ENCODE measurements at places on chromosomes 5 and 9.
A peak's percentile ranks its signal among the peaks of the same experiment; 100 is the strongest.

DNA sequence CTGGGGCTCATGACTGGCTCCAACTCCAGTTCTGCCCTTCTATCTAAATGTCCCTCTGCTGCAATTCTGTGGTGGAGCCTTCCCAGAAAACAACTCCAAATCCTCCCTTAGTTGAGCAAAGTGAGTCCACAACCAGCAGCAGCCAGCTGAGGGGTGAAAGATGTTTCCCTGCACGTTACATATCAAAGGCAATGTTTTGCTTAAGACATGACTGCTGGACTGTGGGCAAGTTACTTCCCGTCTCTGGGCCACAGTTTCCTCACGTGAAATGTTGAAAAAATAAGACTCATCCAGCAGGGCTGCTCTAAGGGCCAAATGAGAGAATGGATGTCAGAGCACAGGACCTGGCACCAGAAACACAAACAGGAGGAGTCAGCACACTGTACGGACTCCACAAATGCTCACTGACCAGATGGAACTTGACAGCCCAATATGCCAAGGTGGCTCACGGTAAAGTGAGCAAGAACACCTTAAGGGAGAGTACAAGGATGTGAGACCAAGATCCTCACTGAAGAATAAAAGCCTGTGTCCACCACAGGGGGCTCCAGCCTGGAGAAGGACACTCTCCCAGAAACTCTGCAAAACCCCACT lies 138.4 kb upstream of the ABCA1 start:
- no peak for DNase-seq

DNA sequence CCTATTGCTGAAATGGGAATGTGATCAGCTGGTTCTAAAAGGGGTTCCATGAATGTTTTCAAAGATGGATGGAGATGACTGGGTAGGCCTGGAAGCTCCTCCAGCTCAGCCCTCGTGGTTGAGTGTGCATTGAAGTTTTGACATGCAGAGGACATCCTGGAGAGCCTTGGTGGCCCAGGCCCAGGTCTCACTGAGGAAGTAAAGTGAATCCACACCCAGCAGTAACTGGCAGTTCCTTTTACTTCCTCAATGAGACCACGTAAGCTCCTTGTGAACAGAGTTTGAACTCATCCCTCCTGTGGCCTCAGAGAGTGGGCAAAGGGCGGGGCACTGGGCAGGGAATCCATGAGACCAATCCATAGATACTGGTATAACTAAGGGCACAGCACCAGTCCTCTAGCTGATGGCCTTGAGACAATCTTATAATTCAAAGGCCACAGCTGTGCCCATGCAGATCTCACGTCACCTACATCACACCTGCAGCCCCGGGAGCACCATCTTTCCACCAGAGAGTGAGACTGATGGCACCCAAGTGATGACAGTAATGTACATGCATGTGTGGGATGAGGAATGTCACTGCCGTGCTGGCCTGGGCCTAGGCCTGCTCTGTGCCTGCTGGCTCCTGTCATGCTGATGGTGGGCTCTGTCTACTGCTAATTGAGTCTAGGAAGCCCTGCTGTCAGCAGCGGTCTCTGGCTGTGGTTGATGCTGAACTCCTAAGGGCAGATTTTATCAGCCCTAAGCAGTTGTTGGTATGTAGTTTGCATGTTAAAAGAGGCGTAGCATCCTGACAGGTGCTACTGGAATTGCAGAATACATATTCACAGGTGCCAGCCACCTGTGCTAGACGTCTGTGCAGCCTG lies 257.8 kb downstream of the FSTL4 start:
- no peak for DNase-seq

GRCh38 chr9:12813960-12814876 lies 39.4 kb downstream of the LURAP1L start:
- peak; percentile 100 for DNase-seq

- no peak for DNase-seq
These were observed 158.6 kb upstream of the GLRA1 start for GRCh38 chr5:152083231-152083630.

GRCh38 chr9:113622600-113623400 lies 159.3 kb downstream of the RGS3 start:
- DNase-seq: peak; percentile 65

GRCh38 chr9:107158321-107158720 lies 124.8 kb upstream of the RAD23B start:
- no peak for DNase-seq

DNA sequence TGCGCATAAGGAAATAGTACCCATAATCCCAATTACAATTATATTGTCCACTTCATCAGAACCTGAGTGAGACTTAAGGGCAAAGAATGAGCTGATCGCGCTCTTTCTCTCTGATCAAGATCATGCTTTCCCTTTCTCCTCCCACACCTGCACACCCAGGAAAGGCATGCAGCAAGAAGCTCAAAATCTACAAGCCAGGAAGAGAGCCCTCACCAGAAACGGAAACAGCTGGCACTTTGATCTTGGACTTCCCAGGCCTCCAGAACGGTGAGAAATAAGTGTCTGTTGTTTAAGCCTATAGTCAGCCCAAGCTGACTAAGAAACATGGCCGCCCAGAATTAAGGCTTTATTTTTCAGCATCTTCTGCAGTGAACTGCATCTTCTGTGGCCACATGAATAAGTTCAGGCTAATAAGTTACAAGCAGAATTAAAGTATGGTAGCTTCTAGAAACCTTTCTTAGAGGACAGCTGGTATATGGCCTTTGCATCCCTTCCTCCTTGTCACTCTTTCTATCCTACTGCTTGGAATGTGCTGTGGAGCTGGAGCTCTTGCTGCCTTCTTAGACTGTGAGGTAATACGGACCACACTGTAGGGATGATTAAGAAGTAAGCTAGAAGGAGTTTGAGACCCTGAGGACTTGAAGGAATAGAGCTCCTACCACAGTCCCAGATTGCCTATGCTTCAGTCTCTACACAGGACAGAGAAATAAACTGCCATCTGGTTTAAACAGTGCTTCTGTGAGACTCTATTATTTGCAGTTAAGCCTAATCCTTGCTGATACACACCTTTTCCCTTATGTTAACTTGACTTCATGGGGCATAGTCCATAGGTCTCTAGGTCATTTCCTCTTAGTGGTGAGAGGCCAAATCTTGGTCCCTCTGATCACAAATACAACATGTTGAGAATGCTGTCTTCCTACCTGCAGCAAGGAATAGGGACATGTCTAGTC lies 17.2 kb downstream of the OR2S2 start:
- no peak for DNase-seq

DNA sequence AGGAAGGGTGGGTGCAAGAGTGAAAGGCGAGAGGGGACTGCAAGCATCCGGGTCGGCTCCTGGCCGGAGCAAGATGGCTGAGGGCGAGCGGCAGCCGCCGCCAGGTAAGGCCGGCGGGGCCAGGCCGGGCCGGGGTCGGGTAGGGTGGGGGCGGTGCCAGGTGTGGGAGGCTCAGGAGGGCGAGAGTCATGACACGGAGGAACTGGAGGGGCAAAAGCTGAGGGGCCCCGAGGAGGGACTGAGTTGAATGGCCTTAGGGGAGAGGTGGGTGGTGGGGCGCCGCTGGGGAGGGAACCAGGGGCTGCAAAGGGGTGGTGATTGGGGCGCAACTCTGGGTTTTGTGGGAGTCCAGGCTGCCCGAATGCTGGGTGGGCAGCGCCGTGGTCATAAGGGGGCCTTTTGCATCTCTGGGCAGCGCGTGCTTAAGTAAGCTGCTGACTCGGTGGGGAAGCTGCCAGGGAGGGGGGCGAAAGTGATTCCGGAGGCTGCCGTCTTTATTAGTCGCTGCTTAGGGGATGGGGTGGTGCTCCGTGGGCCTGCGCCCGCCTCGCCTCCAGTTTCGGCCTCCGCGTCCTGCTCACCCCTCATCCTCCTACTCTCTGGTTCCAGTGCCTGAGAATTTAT lies 425 bp downstream of the PTPA start:
- DNase-seq: peak; percentile 6

- DNase-seq: no peak
These were observed 423.8 kb downstream of the SPOCK1 start for GRCh38 chr5:137075163-137075970.

DNA sequence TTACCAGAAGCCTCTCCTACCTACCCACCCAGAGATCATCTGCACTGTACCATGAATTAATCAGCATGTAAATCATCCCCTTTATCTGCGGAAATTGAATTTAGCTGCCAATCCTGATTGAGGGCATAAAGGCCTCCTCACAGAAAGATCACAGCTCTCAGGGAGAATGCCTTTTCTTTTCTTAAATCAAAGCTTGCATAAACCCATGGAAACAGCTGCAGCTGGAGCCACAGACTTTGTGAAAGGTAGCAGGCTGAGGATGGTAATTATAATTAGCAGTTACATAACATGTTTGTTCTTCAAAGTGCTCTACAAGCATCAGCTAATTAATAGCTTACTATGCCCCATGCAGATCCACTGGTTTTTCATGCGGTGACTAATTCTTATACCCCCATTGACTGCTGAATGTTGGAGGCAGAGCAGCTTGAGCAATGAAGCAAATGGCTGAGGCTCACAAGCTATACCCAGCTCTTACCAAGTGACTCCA lies 54.6 kb downstream of the SUSD1 start:
- DNase-seq: no peak

- no peak for DNase-seq
These were observed 4.1 kb downstream of the IRF1 start for GRCh38 chr5:132486318-132487094.

GRCh38 chr9:123028973-123029372 lies 4.5 kb upstream of the GPR21 start:
- DNase-seq: no peak

DNA sequence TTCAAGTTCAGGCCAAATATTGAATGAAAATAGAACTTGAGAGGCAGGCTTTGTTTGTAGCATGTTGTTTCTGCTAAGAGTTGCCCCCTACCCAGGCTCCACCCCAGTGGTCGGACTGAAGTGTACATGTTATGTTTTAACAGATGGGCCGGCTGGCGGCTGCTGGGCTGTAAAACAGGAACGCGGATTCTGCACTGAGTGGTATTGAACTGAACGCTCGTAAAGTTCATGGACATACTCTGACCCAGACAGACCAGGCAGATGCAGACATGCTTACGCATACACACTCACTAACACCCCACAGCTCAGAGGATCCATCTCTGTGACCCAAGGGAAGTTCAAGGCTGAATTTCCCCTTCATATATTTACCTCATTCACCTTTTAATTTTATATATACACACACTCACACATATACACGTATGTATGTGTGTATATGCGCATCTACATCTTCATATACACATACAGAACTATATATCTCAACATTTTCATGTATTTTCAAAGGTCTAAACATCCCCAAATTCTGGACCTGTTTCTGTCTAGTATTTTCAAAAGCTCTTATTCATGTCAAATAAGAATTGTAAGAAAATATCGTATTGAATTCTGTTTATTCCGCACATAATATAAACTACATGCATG lies 1.4 kb downstream of the MARCHF3 start:
- no peak for DNase-seq

DNA sequence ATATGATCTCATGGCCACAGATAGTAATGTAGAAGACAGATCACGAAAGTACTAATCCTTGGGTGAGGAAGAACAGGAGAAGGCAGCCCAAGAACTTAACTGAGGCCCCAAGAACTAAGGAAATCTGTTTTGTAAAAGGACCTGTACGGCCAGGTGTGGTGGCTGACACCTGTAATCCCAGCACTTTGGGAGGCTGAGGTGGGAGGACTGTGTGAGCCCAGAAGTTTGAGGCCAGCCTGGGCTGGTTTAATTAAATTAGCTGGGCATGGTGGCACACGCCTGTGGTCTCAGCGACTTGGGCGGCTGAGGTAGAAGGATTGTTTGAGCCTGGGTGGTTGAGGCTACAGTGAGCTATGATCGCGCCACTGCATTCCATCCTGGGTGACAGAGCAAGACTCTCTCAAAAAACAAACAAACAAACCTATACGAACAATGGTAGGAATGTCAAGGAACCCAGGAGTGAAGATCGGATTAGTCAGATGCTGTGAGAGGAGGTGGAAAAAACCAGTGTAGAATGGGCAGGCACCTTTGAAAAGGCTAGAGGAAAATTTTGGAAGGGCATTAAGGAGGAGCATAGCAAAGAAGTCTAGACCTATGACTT lies 283.8 kb upstream of the DMRT1 start:
- DNase-seq: no peak

DNA sequence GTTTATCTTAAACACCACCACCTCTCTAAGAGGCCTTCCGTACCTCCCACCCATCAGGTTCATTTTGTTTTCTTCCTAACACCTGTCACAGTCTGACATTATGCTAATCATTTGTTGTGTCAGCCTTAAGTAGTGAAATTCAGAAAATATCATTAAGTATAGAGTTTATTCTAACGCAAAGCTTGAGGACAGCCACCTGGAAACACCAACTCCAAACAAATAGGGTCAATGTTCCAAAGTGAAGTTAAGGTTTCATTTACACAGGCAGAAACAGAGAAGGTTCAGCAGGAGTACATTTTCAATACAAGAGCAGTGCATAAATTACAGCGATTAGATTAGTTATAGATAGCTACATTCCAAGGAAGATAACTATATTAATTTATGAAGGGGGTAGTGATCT lies 1.3 kb upstream of the SMC5 start:
- DNase-seq: no peak

DNA sequence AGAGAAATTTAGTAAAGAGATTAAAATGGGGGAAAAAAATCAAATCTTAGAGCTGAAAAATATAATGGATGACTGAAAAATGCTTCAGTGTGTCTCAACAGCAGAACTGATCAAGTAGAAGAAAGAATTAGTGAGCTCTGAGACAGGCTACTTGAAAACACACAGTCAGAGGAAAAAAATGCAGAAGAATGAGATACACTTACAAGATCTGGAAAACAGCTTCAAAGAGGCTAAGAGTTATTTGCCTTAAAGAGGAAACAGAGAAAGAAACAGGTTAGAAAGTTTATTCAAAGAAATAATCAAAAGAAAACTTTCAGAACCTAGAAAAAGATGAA lies 70.5 kb upstream of the OR2K2 start:
- no peak for DNase-seq

GRCh38 chr5:29051509-29051908 lies 2013.1 kb upstream of the CDH9 start:
- no peak for DNase-seq

GRCh38 chr5:62650197-62650596 lies 71.6 kb downstream of the LRRC70 start:
- no peak for DNase-seq

- DNase-seq: no peak
These were observed 41.3 kb downstream of the ZNF366 start for GRCh38 chr5:72465601-72466563.

- no peak for DNase-seq
These were observed 16.7 kb downstream of the TJP2 start for GRCh38 chr9:69190863-69191181.
